ENCODE measurements at places on chromosomes 11 and 22. TPM values are rescaled to one million over a fixed set of nuclear protein-coding genes. Genes with fewer than 3 reads are reported as not detected.

The GP1BB gene
- not detected for total RNA-seq

The STX5 gene
- total RNA-seq = 43.4 TPM

The MAP4K2 gene
- total RNA-seq = 92.0 TPM

The C11orf86 gene
- total RNA-seq = not detected

The C11orf21 gene
- 55.3 TPM for total RNA-seq

The OR51E2 gene
- not detected for total RNA-seq

The SMTN gene
- total RNA-seq = 45.8 TPM

The UQCC3 gene
- 6.8 TPM for total RNA-seq

The CD6 gene
- total RNA-seq = 274 TPM

The MS4A15 gene
- not detected for total RNA-seq

DNA sequence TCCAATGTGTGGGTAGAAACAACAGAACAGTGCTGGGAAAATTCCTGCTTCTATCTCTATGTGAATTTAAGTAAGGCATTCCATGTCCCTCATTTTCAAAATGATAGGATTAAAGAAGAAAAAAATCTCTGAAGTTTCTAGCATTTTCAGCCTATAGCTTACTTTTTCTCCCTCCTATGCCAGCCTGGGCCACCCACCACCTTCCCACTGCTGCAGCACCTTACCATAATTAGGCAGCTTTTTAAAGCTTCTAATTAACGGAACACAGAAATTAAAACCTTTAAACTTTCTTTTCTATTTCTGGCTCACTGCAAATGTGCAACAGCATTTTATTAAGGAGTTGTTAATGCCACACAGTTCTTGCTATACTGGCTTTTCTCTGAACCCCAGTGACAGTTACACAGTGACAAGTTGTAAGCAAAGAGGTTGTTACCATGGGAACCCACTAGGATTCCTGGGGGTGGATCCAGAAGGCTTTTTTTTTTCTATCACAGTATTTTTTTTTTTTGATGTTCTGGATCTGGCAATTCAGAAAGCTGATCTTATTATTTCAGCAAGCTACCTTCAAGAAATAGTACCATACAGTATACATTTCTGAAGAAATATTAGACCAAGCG is 20.2 kb downstream of the CELF1 start:
- DNase-seq = no peak

DNA sequence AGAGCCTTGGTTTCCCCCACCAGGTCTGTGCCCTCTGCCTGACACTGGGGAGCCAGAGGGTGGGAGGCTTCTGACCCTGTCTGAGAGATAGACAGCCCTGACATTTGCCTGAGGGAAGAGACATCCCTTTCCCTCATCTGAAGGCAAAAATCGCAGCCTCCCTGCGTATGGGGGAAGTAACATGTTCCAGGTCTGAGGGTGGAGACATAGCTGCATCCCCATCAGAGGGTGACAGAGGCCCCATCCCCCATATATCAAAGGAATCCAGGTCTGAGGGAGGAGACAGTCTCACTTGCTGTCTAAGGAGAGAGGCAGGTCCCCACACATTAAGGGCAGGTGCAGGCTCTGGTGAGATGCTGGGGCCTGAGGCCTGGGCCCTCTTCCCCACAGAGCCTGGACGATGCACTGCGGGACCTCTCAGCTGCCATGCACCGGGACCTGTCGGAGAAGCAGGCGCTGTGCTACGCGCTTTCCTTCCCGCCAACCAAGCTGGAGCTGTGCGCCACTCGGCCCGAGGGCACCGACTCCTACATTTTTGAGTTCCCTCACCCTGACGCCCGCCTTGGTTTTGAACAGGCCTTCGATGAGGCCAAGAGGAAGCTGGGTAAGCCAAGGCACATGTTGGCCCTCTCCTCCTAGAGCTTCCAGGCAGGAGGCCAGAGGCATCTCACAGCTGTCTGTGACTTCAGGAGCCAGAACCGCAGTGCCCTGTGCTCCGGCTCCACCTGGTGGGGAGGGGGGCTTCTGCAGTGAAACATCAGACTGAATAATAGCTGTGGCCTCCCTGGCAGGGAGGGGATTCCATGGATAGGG is 16.1 kb upstream of the RELT start:
- DNase-seq = no peak

GRCh38 chr11:43688394-43688793 is 7.9 kb downstream of the HSD17B12 start:
- no peak for DNase-seq

GRCh38 chr11:94557421-94557820 is 9.7 kb upstream of the PIWIL4 start:
- DNase-seq = no peak

DNA sequence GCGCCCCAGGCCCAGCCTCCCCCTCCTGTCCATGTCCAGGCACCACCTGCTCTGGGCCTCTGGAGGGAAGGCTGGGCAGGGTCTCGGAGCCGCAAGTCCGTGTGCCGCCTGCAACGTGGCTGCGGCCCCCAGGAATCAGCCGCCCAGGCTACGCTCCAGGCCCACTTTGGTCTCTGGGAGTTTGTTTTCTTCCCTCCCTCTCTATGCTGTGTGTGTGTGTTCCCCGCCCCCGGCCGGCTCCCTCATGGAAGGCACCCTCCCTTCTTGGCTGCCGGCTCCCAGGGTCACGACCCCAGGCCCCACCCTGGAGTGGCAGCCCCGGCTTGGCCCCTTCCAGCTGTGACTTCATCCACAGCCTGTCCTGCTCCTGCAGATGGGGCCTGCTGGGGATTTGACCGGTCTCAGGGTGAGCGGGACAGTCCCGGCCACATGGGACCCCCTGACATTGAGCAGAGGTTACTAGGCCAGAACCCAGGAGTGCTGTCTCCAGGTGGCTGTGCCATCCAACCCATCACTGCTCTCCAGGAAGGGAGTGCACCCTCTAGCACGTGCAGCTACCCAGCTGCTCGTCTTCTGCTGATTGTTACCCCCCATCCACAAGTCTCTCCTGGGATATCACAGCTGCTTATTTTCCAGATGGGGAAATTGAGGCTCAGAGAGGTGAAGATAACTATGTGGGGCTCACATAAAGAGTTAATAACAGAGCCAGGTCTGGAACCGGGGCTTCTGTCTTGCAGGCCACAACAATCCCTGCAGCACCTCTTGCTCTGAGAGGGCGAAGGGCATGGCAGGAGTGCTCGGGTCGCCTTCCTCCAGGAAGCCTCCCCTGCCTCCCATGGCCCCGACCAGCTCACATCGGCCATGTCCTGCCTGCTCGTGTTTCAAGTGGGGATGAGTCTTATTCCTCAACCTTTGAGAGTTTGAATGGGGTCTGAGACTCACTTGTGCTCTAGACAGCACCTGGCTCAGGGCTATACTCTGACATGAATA is 2.8 kb upstream of the LIF start:
- DNase-seq = no peak

DNA sequence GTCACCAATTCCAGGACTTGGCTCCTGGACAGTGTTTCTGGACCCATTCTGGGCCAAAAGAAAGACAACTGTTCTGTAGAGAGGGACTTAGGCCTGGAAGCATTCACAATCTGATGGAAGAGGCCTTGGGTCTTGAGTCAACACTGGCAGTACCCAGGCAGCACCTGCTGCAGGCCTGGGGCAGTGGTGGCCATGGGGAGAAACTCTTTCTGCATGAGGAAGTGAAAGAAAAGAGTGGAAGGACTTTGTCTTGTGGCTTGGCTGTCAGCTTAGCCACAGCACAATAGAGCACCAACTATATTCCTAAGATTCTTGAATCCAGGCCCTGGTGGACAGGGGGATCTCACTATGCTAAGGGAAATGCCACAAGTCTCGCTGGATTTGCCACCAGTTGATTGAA is 70.6 kb downstream of the CTSC start:
- no peak for DNase-seq

DNA sequence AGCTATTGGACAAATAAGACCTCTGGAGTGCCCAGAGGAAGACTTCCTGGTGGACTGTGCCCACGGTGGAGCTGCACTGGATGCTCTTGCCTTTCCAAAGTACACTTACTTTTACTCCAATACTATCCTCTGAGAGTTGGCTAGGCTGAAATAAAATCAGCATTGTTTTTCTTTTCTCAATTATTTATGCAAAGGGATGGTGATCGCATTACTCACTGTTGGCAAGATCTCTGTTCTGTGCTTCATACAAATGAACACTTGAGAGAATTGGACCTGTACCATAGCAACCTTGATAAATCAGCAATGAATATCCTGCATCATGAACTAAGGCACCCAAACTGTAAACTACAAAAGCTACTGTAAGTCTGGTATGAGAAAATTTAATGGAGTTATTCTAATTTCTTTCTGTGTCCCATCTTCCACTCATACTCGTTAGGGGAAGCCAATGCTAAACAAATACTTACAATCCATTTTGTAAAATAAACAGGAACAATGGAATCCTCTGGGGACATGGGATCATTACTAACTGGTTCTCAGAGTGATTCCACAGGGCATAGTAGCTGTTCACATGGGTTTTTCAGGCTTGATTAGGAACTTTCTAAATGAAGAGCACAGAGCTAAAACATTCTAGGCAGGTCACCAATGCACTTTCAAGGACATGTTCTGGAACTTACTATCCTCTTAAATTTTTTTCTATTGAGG is 26.3 kb downstream of the NLRP14 start:
- DNase-seq = no peak

DNA sequence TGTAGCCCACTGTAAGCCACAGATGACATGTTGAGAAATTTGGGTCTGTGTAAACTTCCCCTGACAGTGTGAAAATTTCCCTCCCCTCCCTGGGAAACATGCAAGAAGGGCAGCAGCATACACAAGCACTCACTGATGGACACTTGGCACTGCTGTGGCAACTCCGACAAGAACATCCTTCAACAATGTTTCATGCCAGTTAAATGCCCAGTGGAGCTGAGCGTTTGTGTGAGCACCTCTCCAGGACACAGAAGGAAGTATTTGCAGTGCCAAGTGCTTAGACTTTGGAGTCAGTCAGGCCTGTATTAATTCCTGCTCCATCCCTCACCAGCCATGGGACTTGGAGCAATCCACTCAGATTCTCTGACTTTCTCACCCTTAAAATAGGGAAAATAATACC is 17.7 kb downstream of the C11orf87 start:
- DNase-seq = no peak

DNA sequence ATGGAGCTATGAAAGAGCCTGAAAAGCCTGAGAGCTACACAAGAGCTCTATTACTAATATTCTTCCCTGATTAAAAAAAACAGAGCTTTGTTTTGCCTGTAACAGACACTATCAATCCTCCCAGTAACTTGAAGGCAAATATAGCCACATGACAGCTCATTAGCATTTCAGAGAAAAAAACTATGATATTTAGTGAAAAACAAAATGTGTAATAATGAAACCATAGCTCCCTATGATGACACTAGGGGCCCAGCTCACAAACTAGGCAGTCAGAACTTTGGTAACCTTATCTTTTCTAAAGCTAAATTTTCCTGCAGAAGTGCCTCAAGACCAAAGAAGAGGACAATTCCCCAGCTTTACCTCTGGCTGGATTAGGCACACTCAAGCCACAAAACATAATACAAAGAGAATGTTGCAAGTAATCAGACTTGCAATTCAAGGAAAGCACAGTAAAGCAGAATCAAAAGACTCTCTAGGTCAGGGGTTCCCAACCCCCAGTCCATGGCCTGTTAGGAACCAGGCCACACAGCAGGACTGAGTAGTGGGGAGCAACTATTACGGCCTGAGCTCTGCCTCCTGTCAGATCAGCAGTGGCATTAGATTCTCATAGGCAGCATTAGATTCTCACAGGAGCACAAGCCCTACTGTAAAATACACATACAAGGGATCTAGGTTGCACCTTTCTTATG is 53.3 kb downstream of the MRTFA start:
- DNase-seq = no peak

DNA sequence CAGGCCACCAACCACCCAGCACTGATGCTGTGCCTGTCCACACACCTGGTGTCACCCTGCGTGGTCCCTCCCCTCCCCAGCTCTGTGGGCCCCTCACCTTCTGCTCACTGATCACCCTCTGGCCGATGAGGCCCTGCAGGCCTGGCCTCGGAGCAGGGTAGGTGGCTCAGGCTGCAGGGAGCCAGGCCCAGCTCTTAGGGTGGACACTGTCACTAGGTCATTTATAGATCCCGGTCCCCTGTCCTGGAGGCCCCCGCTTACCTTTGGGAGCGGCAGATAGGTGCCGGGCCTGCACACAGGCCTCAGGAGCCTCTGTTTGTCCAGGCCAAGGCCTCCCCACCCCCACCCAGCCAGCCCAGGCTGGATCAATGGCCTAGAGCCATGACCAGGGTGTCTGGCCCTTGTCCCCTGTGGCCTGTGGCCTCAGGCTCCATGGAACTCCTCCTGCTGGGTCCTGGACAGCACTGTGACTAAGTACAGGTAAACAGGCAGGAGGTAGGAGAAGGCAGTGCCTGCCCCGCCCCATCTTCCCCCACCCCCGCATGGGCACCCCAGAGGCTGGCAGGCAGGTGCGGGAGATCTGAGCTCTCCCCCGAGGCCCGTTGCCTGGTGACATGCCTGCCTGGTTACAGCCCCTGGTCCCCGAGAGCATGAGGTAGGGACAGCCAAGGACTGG is at the start of gene TMPRSS6:
TMPRSS6 (minus strand) TSS at position 472 of the 676 bp plus-strand sequence. CDS start 6,296 bp downstream, outside the sequence.
- DNase-seq = no peak

DNA sequence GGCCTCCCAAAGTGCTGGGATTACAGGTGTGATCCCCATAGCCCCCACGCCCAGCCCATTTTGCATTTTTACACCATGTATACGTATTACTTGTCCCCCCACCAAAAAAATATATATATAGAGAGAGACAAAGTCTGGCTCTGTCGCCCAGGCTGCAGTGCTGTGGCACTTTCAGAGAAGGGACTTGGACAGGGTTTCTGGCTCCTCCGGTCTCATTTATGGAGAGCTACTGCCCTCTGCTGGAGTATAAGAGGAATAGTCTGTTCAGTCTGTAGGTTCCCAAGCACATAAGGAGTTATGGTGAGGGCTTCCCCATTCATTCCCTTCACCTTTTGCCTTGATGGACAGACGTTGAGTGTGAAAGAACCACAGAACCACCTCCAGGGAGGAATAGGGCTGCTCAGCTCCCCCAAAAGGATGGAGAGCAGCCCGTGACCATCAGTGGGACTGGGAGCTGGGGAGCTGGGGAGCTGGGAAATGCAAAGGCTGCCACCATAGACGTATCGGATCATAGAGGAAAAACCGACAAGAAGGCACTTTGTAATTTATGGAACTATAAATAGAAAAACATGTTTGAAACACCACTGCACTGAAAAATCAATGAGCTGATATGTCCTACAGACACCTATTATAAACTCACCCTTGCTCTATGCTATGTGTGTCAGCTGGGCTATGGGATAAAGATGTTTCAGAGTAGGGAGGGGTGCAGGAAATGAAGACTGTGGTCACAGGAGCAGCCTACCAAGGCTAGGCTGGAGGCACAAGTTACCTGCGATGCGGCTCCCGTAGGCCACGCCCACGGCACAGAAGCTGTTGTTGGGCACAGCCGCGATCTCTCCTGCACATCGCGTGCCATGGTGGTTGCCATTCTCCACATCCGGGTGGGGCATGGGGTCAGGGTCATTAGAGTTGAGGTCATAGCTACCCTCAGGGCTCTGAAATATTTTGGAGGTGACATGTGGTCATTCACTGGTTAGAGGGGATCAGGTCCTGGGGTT is 5.2 kb downstream of the PCSK7 start:
- no peak for DNase-seq

GRCh38 chr11:113334183-113334582 is 19.8 kb downstream of the TTC12 start:
- DNase-seq = no peak

GRCh38 chr22:21796863-21797262 is 61.3 kb upstream of the YPEL1 start:
- no peak for DNase-seq

GRCh38 chr11:106344966-106345365 is 267.5 kb downstream of the AASDHPPT start:
- DNase-seq = no peak

GRCh38 chr22:37259540-37260029 is 15.5 kb upstream of the RAC2 start:
- peak; percentile 35 for DNase-seq

- no peak for DNase-seq
These were observed 446.9 kb upstream of the B3GAT1 start for GRCh38 chr11:134858783-134859480.

- DNase-seq = no peak
These were observed 8.4 kb upstream of the NLRX1 start for GRCh38 chr11:119160151-119160550.
